ENCODE measurements at places on chromosomes 7 and 10.

GRCh38 chr10:51002469-51002868 is 71.8 kb upstream of the PRKG1 start:
- no peak for DNase-seq

- DNase-seq: no peak
Measured at GRCh38 chr7:76165973-76166403, 35.7 kb upstream of the SRRM3 start.

DNA sequence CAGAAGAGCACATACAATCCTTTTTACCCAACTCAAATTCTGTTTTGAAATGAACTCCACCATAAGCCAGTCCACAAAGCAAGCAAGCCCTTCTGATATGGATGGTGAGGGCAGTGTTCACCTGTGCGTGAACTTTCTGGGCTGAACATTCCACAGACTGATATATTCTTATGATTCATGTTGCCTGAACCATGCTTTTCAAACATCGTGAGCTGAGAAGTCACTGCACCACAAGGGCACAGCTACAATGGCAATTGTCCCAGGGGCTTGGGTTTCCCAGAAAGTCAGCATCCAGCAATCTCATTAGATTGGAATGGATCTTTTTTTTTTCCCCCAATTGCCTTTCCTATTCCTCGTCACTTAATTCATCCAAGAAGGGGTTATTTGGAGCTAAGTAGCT is 86.9 kb upstream of the ZNF438 start:
- no peak for DNase-seq

- DNase-seq: no peak
Measured at GRCh38 chr7:42856605-42856987, 55.3 kb downstream of the C7orf25 start.

DNA sequence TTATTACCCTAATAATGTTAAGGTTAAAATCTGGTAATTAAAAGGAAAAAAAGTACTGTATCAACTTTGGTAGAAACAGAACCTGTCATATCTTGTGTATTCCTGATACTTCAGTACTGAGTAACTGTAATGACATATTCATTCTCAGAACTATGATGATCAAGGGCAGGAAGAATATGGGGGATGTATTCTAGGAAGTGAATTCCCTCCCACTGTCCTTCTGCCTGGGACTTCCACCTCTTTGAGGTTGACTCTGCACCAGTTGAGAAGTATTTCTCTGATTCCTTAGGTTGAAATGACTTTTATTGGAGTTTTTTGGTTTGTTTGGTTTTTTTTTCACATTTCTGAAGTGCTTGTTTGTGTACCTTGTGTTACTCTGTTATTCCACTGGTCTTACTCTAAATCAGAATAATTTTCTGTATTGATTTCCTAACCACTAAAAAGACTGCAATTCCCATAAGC is 36.9 kb downstream of the WASL start:
- no peak for DNase-seq

DNA sequence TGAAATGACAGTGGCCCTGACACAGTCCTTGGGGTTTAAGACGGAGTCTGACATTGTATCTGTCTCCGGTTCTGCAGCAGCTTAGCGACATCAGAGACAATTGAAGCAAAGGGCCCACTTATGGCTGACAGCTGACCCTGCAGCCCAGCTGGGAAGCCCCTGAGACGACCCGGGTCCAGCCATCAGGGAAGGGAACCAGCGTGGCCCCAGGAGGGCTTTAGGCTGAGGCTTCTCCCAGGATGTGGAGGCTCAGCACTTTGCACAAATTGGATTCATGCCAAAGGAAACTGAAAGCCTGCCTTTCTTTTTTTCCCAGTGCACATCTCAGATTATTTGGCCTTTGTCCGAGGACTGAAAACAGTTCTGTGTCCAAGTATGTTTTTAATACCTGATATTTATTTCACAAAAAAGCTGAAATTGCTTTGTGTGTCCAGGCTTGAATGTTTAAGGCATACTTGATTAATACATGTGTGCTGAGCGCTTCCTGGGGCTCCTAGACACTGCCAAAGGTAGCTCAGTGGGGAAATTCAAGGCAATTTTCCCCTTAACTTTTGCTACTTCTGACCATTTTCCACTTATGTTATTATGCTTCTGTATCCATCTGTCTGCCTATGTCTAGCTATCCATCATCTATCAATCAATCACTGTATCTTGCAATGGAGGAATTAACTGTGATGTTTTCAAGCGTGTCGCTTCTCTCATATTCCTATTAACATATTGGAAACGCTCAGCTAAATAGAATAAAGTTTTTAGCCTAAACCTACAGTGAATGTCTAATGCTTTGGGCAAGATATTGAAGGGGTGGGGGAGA is 34.8 kb downstream of the KLF6 start:
- no peak for DNase-seq

GRCh38 chr10:112738606-112739591 is 211.1 kb upstream of the TCF7L2 start:
- no peak for DNase-seq

GRCh38 chr10:6402960-6403359 is 177.1 kb downstream of the PRKCQ start:
- DNase-seq: no peak

DNA sequence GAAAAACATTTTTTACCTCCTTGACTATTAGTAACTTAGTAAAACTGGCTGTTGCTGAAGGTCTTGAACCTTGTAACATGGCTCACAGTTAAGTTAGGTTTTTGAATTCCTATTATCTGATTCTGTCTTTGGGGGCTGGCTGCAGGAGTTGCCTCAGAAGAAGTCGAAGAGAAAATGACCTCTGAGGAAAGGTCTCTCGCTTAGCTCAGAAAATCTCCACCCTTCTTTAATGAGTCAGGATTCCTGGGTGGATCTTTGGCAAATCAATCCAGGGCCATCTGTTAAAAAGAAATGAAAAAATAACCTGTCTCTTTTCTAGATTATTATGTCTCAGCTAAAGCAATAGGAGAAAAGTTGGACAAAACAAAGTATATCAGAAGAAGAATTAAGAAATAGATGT is 267.8 kb upstream of the SEMA3C start:
- no peak for DNase-seq

DNA sequence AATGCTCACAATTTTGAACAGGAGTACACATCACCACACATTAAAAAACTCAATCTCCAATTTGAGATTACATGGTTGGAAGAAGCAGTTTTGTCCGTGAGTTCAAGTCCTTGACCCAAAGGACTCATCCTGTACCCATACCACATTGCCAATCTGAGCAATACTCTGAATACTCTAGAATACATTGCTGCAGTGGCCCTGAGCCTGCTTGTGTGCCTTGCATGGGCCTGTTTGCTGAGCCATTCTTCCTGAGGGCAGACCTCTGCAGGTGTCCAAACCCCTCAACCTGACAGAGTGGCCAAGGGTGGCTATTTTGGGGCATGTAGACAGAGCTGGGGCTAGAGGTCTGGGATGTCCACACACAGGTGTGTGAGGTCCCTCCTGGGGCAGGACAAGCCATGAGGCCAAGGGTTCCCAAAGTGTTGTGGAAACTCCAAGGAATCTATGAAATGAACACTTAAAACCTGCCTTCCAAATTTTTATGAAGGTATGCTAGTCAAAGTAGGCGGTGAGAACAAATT is 15.5 kb downstream of the AGMO start:
- DNase-seq: no peak

DNA sequence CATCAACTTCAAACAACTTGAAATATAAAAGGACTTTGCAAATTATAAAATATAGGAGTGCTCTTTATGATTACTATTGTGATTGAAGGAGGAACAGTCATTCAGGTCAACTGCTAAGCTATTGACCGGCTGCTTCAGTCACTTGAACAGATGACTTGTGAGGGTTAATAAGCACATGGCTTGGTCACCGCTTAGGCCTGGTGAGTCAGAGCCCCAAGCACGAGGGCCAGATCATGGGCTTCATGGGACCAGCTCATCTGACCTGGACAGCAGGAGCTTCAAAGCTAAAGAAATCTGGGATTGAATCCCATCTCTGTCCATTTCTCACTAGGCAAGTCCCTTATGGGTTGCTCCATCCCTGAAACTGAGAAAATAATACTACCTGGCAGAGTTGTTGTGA is 60.4 kb upstream of the ADO start:
- no peak for DNase-seq

GRCh38 chr7:49580000-49580399 is 193.4 kb upstream of the VWC2 start:
- DNase-seq: no peak
